ENCODE measurements at places on chromosomes 3 and 15.

- DNase-seq: no peak
Observed at GRCh38 chr15:66797921-66798320, 95.9 kb downstream of the SMAD6 start.

GRCh38 chr3:172321035-172321434, 127.2 kb downstream of the GHSR start:
- DNase-seq: no peak

DNA sequence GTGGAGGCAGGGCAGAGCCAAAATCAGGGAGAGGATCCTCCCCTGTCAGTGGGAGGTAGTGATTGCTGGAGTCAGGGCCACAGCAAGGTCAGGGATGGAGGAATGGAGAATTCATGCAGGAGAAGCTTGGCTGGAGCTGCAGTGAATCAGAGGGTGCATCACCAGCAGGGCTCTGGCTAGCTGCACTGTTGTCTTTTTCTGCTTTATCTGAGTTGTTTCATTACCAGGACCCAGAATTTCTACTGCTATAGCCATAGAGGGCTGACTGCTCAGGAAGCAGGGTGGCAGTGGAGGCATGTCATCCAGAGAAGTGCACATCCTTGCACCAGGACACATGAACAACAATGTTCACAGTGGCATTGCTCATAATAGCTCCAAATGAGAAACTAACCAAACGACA, 113.5 kb upstream of the GALNT15 start:
- no peak for DNase-seq

- DNase-seq: no peak
Observed at GRCh38 chr3:36923981-36924743, 20.7 kb downstream of the TRANK1 start.

- DNase-seq: no peak
Observed at GRCh38 chr3:24937228-24937627, 442.6 kb upstream of the THRB start.

- no peak for DNase-seq
Observed at GRCh38 chr3:127124120-127124519, 68.8 kb upstream of the PRR23E start.

- DNase-seq: no peak
Observed at GRCh38 chr3:148315756-148316155, 381.9 kb upstream of the AGTR1 start.

GRCh38 chr3:155663467-155664212, 81.2 kb downstream of the PLCH1 start:
- DNase-seq: no peak

GRCh38 chr3:143977341-143978262, 6.0 kb downstream of the DIPK2A start:
- no peak for DNase-seq

- peak; percentile 50 for DNase-seq
Observed at GRCh38 chr3:160831401-160831800, 75.4 kb downstream of the PPM1L start.

DNA sequence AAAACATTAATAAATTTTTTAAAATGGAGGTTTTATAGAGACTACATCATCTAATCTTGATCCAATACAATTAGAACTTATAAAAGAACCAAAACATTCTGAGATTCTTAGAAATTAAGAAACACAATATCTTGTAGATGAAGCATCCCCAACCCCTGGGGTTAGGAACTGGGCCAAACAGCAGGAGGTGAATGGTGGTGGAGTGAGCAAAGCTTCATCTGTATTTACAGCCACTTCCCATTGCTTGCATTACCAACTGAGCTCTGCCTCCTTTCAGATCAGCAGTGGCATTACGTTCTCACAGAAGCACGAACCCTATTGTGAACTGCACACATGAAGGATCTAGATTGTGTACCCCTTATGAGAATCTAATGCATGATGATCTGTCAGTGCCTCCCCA, 36.3 kb downstream of the KNL1 start:
- no peak for DNase-seq

- no peak for DNase-seq
Observed at GRCh38 chr15:89899295-89899945, 5.6 kb upstream of the AP3S2 start.

DNA sequence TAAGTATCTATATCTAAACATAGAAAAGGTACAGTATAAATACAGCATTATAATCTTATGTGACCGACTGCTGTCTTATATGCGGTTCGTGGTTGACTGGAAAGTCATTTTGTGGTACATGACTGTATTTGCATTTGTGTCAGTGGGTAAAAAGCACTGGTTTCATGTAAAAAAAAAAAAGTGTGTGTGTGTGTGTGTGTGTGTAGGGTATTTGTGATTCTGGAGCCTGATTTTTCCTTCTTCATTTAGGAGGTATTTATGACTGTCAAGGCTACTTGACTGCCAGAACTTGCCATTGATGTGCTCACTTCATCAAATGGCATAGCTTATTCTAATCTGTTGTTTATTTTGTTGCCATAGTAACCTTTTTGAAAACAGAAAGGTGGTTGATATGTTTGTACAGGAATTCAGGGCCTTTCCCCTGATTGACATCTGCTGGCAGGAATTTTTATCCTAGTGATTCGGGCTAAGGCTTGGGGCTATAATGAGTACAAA, 63.2 kb downstream of the AKAP13 start:
- DNase-seq: peak; percentile 14
